Activated CD4-positive, alpha-beta T cell treated with anti-CD3 and anti-CD28 coated beads, Interleukin-2, amount 10 ng/mL, durations not matched to agents 7 days and 5 days (primary cell): ENCODE measurements at places on chromosomes 3 and 15. TPM values are rescaled to one million over a fixed set of nuclear protein-coding genes. Genes with fewer than 3 reads are reported as not detected.

Gene IL17RE
- 2.7 TPM for total RNA-seq

DNA sequence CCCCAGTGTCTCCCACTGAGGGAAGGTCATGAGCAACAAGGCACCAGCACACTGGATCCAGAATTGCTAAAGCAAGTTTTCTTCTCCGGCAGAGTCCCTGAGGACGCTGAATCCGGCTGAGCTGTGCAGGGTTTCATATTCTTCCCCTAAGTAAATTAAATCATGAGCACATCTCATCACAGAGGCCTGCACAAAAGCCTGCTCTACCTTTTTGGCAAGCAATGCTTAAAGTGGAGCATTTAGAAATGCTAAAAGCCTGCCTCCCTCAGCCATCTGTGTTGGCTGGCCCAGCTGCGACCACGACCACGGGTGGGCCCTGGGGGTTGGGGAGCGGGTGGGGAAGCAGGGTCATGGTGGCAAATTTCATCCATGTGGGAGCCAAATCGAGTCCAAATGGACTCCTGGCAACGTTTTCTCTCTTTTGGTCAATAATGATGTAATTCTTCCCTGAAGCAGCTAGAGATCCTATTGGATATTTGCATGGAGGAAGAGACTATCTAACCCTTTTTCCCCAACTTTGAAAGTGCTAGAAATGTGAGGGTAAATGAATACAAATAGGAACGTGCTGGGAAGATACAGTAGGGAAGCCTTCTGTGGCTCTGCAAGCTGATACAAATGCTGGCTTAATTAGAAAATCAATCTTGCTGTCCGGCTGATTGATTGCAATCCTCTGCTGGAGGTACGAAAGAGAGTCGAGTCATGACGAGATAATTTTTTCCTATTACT lies 532.8 kb upstream of the TBL1XR1 start:
- no peak for DNase-seq

GRCh38 chr3:88189361-88189810 lies 39.6 kb downstream of the C3orf38 start:
- DNase-seq = no peak

DNA sequence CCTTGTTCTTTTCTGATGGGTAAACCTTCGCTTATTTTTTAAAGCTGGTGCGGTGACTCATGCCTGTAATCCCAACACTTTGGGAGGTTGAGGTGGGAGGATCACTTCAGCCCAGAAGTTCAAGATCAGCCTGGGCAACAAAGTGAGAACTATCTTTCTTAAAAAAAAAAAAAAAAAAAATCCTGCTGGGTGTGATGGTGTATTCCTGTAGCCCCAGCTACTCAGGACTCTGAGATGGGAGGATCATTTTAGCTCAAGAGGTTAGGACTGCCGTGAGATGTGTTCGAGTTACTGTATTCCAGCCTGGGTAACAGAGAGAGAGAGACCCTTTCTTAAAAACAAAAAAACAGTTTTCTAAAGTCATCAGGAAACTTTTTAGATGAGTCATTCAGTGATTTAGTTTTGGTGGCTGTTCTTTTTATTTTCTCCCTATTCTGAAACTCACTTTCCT lies 37.7 kb downstream of the SLMAP start:
- DNase-seq = no peak

DNA sequence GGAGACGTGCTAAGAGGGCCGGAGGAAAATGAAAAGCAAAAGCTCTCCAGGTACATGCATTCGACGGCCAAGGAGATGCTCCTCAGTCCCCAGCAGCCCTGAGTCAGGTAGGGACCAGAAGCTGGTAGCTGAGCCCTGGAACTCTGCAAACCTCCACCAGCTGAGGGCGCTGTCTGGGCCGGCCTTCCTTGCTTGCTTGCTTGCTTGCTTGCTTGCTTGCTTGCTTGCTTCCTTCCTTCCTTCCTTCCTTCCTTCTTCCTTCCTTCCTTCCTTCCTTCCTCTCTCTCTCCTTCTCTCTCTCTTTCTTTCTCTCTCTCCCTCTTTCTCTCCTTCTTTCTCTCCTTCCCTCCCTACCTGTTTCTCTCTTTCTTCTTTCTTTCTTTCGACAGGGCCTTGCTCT lies 94.6 kb upstream of the RASGRF1 start:
- peak; percentile 8 for DNase-seq
